Retina (tissue), 1 donor: ENCODE measurements at places on chromosomes 1 and 21.

- no peak for DNase-seq
Observed at GRCh38 chr1:39395357-39395831, 96.0 kb upstream of the BMP8A start.

DNA sequence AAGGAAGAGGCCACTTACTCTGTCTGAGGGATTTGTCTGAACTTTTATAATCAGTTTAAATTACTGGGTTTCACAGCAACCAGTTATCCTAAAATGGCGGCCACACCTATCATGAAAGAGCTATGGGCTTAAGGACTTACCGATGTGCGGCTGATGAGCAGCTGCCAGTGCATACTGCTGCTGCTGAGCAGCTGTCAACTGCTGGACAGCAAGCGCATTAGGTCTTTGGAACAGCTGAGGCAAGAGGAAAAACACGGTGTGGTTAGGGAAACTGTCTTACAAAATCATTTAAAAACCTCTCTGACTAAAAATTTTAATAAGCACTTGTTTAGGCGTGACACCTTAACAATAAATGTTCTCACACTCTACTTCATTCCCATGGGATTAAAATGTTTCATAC is 72.6 kb upstream of the SDC3 start:
- DNase-seq, result peak; percentile 26

DNA sequence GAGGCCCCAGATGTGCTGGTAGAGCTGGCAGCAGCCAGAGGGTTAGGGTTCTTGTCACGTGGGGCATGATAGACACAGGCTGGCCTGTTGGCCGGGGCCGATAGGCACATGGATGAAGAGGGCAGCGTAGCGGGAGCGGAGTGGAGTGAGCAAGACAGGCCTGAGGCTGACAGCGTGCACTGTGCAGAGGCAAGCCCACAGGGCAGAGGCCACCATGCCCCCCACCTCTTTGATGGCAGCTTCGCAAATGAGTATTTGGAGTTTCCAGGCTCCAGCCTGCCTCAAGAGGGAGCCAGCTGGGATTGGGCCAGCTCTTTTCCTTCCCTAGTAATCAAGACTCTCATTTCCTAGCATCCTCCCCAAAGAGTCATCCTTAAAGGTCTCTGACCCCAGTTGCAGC is 43.5 kb downstream of the TMCC2 start:
- no peak for DNase-seq

GRCh38 chr21:14900611-14901010 is 164.2 kb downstream of the NRIP1 start:
- no peak for DNase-seq

DNA sequence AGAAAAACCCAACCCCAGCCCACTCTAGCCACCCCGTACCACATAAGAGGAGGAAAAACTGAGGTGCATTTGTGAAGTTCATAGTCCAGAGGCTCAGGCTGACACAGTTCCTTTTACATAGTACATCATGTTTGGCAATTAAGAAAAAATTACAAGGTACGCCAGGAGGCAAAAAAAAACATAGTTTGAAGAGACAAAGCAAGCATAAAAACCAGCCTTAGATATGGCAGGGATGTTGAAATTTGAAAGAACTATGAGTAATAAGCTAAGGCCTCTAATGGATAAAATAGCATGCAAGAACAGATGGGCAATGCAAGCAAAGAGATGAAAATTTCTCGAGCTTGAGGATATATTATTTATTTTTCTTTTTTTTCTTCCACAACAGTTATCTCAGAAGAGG is 31.9 kb downstream of the MIXL1 start:
- no peak for DNase-seq
